Stomach (tissue), 19 donors: ENCODE measurements at places on chromosomes 4 and X.
A peak's percentile ranks its signal among the peaks of the same experiment; 100 is the strongest.

DNA sequence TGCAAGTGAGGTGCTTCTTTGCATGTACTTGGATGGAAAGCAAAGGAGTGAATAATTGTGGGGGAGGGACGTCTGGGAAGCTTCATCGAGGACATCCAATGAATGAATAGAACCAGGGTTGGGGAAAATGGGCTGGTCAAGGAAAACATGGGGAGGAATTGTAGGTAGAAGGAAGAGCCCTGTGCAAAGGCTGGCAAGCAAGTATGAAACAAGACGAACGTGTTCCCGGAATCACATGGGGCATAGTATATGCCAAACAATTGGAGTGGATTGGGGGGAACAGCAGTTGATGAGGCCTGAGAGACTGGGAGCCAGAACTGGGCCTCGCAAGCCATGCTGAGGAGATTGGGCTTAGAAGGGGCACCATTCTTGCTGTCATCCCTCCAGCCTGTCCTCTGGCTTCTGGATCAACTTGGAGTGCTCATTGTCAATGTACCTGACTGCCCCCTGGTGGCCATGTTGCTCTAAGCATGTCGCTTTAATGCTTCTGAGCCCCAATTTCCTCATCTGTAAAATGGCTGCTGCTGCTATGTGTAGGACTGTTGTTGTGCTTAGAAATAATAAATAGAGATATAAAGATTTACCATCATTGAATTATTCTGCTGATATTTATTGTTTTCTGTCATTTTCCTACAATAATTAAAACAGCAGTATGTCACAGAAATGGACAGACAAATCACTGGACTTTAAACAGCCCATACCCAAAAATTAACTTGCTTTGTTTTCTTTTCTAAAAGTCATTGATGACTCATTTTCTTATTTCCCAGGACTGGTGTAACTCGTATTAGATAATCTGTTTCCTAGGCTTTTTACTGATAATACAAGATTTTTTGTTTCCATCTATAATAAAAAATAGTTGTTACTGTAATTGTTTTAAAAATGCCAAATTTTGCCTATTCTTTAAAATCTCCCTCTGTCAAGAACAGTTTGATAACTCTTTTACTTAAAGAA is 66.4 kb downstream of the JADE3 start:
- peak; percentile 75 for DNase-seq

DNA sequence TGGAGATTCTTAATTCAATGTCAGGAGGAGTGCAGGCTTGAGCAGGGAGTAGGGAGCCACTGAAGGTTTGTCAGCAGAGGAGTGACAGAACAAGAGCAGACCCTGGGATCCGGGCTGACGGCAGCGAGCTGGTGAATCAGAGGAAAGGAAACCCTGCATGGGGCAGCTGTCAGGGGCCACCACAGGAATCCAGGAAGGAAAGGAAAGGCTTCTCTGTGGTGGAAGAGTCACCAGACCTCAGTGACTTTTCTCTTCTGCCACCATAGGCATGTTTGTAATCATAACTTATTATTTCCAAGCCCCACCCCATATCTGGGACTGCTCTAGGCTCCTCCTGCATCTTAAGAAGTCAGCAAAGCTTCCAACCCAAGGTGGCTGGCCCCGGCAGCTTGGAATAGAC is 150.9 kb downstream of the BCOR start:
- DNase-seq, result no peak

DNA sequence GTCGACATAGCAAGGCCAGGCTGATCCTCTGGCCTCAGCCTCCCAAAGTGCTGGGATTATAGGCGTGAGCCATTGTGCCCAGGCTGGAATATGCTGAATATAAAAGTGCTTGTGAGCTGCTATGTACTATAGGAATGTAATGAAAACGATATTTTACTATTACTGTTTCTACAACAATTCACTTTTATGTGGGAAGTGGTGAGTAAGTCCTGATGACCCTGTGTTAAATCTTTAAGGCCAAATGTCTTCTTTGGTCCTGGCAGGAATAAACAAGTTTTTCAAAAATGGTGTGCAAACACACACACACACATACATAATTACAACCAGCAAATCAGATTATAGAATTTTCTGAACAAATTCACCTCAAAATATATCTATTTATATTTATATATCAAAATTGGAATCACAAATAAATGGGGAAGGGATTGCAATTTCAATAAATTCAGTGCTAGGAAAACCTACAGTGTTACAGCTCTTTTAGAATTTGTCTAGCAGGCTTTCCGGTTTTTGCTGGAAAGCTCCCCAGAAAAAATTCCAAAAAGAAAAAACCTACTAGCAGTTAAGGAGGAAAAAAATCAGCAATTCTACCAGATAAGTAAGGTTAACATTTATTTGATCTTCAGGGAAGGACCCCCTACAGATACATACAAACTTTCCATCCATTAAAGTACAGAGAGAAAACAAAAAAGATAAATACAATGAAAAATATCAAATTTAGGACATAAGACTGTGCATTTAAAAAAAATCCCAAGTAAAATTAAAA is 17.9 kb downstream of the SMIM14 start:
- no peak for DNase-seq

DNA sequence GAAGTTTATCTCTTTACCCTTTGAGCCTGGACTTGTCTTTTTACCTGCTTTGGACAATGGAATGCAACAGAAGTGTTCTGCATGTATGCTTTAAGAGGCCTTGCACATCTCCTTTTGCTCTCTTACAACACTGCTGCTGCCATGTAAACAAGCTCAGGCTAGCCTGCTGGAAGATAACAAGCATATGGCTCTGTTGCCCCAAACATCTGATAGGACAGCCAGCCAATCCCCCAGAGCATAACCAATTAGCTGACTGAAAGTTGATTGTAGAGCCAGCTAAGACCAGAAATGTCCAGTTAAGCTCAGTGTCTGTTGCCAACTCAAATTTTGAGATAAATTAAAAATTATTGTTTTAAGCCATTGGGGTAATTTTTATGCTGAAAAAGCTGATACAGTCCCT is 510.6 kb upstream of the CNKSR2 start:
- DNase-seq, result no peak

DNA sequence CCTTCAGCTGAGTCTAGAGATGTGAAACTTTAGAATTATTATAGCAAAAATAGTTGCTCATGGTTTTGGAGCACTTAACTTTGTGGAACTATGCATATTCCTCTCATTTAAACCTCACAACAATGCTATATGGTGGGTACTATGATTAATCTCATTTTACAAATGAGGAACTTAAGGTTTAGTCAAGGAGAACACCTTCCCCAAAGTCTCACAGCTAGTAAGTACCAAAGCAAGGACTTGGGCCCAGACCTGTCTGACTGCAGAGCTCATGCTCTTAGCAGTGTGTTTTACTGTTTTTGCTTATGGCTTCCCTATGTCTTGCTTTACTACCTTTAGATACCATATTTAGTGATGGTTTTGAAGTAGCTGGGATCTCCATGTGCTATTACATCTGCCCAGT is 5.1 kb downstream of the UBE2A start:
- DNase-seq, result no peak
